NCI-H2029 treated with DMSO at 0.1 percent for 48 hours (cell line): ENCODE measurements at places on chromosomes 7 and 10.

DNA sequence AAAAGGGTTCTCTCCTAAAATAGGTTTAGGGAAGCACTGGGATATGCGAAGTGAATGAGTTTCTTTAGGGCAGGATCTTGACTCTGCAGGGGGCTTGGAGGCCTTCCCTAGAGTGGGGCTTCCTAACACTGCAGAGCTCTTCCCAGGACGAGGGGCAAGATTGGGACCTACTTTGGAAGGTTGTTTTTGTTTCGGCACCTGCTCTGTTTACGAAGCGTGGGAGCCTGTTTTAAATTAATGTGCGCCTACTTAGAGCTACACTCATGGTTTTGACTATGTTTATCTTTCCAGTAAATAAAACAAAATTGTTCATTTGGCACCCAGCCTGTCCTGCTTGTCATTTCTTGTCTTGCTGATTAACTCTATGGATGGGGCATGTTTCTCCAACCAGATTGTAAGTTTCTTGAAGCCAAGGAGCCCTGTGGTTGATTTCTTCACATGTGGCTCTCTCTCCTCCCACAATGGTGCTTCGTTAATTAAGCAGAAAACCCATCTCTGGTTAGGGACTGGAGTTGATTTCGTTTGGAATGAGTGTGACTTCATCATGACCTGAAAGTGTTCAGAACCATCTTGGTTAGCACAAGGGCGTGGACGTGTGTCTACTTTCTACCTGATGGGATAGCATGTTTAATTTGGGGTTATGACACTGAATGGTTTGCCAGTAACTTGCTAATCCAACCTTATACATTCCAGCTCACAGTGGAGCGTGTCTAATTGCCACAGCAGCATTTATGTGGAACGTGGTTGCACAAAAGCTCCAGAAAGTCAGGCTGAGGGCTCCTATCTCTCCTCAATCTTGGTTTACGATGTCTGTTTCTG lies 98.1 kb downstream of the TCF7L2 start:
- no peak for DNase-seq

- no peak for DNase-seq
Measured at GRCh38 chr7:116588225-116588624, 63.4 kb downstream of the CAV1 start.

GRCh38 chr10:132548106-132548823 lies 10.7 kb downstream of the INPP5A start:
- DNase-seq, result no peak

- DNase-seq, result peak; percentile 51
Measured at GRCh38 chr10:97321804-97322190, 2.7 kb downstream of the FRAT1 start.

GRCh38 chr10:109971634-109972033 lies 36.1 kb upstream of the ADD3 start:
- DNase-seq, result no peak

GRCh38 chr10:101563497-101564040 lies 24.5 kb downstream of the POLL start:
- no peak for DNase-seq

GRCh38 chr10:79418886-79419595 lies 26.4 kb downstream of the ZCCHC24 start:
- no peak for DNase-seq

GRCh38 chr10:69807122-69807521 lies 5.4 kb downstream of the COL13A1 start:
- no peak for DNase-seq

DNA sequence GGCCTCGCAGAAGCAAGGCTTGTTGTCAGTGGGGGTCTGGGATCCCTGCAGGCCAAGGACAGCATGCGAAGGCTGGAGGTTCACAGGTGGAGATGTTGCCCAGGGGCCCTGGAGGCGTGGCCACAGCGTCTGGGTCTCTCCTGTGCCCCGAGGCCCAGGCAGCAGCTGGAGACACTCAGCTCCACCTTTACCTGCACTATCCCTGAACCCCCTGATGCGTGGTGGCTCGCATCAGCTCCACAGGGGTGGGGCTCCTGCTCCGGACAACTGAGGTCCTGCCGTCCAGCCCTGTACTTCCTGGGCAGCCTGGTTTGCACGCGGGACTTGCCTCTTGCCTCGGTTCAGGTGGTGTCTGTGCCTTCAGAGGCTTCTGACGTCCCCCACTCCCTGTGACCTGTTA lies 54.6 kb upstream of the ZNF32 start:
- DNase-seq, result no peak

GRCh38 chr7:105157278-105157677 lies 143.3 kb downstream of the KMT2E start:
- DNase-seq, result no peak

GRCh38 chr7:18494821-18495408 lies 634 bp upstream of the HDAC9 start:
- no peak for DNase-seq

GRCh38 chr10:62473241-62473640 lies 99.1 kb downstream of the ZNF365 start:
- no peak for DNase-seq

- DNase-seq, result no peak
Measured at GRCh38 chr7:155423337-155424285, 34.3 kb upstream of the EN2 start.

GRCh38 chr10:83931669-83932068 lies 207.6 kb upstream of the GHITM start:
- no peak for DNase-seq

- no peak for DNase-seq
Measured at GRCh38 chr7:6026011-6026819, 5.0 kb upstream of the ANKRD61 start.

GRCh38 chr10:11602919-11603523 lies 8.4 kb downstream of the USP6NL start:
- peak; percentile 17 for DNase-seq

- DNase-seq, result no peak
Measured at GRCh38 chr7:43281268-43281667, 168.8 kb downstream of the HECW1 start.

DNA sequence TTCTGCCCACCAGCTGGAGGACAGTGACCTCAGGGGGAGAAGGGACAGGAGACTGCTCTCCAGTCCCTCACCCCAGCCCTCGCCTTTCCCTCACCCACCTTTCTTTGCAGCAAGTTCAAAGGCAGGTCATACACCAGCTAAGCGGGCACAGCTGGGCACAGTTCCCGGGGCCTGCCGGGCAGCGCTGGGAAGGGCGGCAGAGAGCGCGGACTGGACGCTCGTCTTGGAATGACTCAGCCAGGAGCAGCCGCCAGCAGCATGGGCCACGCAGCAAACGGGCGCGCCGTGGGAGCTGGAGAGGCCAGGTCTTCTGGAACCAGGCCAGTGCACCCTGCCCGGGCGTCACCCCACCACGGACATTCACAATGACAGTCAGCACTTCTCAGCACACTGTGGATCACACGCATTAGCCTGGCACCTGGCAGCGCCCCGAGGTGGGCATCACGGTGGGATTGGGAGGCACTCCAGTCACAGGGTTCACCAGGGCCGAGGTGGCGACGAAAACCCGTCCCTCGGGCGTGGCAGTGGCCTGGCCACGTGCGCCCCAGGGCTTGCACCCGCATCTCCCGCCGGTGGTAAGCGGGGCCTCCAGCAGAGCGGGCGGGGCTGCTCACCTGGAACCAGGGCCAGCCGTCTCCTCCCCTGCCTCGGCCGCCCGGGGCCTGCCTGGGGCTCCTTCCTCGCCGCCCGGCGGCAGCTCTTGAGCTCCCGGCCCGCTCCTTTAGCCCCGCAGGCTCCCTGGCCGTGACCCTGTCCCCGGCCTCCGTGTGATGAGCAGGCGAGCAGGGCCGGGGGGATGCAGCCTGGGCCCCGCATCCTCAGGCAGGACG lies 29.0 kb upstream of the WDFY4 start:
- DNase-seq, result no peak

GRCh38 chr10:129244298-129244697 lies 222.7 kb upstream of the MGMT start:
- no peak for DNase-seq

GRCh38 chr10:106815427-106816043 lies 349.0 kb downstream of the SORCS1 start:
- DNase-seq, result no peak

DNA sequence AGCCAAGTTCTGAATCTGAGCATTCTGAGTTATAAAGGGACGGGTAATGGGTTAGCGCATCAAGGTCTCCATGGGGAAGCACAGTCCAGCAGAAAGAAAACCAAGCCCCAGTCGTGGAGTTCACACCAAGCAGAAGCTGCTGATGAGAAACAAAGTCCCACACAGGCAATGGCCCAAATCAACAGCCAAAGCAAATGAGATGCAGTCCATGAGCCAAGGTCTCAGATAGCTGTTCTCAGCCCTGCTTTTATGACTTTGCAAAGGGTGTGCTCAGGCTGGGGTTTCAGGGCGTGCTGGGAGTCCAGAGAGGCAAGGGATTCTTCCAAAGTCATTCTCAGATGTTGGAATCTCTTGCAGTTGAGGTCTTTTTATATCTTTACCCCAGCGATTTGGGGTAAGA lies 32.0 kb downstream of the THNSL1 start:
- no peak for DNase-seq

DNA sequence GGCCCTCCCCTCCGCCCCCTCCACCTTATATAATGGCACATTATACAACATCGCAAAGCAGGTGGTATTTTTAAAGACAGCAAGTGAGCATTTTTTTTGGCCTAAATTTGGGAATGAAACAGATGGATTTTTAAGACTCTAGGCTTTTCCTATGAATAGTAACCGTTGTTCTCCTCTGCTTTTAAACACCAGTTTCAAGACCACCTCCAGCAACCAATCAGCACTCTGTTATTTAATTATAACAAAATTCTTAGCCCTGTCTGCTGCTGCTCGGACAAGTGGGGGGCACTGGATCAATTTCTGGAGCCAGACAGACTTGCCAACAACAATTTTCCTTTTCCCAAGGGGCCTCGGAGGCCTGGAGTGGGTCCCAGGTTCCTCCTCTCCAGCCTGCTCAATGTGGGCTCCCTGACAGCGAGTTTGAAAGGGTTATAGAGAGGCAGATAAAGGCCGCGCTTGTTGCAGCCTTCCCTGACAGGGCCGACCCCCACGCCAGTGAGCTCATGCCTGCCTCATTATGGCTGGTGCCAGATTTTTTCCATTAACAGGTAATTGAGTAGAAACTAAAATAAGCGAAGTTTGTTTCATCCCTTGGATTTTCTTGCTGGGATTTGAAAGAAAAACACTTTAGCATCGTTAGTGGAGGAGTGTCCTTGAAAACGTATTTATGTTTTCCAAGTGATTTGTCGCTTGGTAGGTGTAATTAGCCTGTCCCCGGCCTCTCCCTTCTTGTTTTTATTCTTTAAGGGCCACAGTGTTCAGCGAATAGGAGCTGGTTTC lies 227.3 kb downstream of the TCF7L2 start:
- no peak for DNase-seq

- no peak for DNase-seq
Measured at GRCh38 chr7:134623193-134623592, 23.5 kb upstream of the BPGM start.

- no peak for DNase-seq
Measured at GRCh38 chr7:46571996-46572395, 650.9 kb upstream of the IGFBP3 start.

DNA sequence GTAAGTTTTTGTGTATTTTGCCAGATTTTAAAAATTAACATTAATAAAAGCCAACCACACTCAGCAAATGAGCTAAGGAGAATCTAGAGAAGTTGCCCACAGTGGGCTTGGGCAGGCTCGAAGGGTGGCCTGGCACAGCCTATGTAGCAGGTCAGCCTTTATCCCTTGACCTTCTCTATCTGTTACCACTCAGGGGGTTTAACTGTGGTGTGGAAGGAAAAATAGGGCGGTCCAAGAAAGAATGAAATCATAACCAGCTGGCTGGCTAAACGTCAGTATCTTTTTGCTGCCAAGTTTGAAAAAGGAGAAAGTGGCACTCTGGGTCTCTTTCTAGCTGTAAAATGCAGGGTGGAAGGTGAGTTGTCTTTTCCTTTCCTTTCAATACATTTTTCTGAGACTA lies 130.3 kb upstream of the ASAH2 start:
- DNase-seq, result no peak

- DNase-seq, result no peak
Measured at GRCh38 chr7:116216956-116217571, 6.7 kb downstream of the TES start.

GRCh38 chr7:69722843-69723242 lies 124.6 kb downstream of the AUTS2 start:
- DNase-seq, result no peak

- DNase-seq, result no peak
Measured at GRCh38 chr10:11440250-11441150, 170.9 kb downstream of the USP6NL start.

GRCh38 chr7:13639396-13639795 lies 350.1 kb downstream of the ETV1 start:
- no peak for DNase-seq

DNA sequence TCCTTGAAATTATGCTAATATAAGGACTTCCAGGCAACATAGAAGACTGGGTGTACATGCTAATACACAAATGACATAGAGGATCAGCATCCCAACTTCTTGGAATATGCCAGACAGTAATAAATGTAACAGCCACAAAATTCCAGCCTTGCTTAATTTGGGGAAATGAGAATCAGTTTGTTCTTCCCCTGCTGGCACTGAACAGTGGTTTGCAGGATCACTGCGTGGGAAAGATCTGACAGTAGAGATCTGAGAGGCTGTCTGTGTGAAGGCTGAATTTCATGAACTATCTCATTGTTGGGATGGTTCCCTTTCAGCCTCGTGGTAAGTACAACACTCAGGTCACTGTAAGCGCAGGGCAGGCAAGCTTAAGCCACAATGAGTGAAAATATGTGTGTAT lies 1078.0 kb downstream of the LRMDA start:
- DNase-seq, result no peak

DNA sequence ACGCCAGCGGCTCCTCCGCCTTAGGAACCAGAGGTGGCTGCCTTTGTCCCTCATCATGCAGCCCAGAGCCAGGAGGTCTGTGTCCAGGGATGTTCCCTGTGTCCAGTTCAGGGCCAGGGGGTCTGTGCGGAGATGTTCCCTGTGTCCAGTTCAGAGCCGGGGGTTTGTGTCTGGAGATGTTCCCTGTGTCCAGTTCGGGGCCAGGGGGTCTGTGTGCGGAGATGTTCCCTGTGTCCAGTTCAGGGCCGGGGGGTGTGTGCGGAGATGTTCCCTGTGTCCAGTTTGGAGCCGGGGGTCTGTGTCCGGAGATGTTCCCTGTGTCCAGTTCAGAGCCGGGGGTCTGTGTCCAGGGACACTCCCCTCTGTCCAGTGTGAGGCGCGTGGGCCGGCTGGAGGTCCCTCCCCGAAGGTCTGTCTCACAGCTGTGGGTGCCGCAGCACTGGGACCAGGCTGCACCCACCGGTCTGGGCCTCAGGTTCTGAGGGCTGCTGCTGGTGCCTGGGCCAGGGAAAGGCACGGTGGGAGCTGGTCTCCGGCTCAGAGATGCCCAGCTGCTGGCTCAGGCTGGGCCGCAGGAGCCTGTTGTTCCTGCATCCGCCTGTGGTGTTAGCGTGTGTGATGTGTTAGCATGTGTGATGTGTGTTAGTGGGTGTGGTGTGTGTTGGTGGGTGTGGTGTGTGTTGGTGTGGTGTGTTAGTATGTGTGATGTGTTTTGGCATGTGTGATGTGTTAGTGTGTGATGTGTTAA lies 67.9 kb upstream of the CFAP46 start:
- no peak for DNase-seq

- no peak for DNase-seq
Measured at GRCh38 chr7:50412973-50413372, 37.2 kb downstream of the FIGNL1 start.

GRCh38 chr10:3438606-3439005 lies 266.0 kb upstream of the PITRM1 start:
- DNase-seq, result no peak

GRCh38 chr7:125551008-125551407 lies 621.4 kb upstream of the POT1 start:
- DNase-seq, result no peak
